ENCODE measurements at places on chromosomes 13 and 19.

- DNase-seq = no peak
Measured at GRCh38 chr13:114115191-114115671, 17.2 kb downstream of the RASA3 start.

GRCh38 chr19:47663435-47663910, 49.7 kb upstream of the EHD2 start:
- no peak for DNase-seq

DNA sequence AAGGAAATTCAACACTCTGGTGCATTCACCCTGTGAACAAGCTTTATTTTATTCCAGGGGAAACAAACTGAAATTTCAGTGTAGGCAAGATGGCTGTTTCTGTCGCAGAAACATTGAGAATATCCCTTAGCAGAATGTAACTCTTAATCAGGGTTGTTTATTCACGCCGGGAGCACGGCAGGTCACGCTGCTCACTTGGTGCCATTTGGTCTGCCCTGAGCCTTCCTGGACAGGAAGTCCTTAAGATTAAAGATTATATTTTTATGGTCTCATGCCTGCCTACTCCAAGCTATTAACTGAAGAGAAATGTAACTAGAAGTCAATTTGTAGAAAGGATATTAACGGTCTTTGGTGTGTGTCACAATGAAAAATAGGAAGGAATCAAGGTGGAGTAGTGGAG, 185.3 kb upstream of the ARGLU1 start:
- DNase-seq = no peak

DNA sequence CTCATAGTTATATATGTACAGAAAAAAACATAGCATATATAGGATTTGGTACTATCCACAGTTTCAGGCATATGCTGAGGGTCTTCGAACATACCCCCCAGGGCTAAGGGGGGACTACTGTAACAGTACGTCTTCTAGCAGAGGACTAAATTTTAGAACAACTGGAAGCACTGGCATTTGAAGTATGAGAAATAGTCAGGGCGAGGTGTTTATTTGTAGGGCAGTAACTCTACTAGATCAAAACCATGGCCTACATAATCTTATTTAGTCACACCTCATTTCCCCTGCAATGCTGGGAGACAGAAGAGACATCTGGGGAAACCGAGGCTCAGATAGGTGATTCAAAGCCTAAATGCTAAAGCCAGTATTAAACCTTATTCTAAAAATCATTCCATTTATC, 245.6 kb downstream of the DCT start:
- no peak for DNase-seq

DNA sequence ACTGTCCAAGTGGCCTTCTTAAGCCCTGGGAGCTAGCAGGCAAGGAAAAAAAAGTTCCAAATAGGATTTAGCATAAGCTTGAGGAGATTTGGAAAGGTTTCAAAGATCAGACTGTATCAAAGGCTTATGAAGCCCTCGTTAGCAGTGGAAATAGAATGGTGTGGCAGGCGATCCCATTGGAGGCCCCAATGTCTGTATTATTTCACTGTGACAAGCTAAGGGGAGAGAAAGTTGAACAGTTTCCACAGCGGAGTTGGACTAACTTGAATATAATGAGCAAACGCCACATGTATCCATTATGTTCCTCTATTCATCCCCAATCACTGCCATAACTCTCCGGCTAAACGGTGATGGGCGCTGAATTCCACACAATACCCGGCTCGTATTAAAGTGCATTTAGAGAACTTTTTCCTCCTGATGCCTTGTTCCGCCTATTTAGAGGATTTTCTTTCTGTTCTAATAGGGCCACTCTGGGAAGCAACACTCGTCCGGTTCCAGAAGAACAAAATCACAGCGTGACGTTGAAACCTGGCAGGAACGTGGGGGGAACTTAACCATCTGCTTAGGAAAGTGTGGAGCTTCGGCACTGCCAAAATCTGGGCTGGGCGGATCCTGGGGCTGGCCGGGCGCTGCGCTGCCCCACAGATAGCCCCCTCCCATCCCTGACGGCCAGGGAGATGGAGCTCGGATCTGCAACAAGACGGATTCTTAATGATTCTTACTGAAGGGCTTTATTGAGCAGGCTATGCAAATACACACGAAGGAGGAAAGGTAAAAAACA, 1.0 kb upstream of the PCDH8 start:
- peak; percentile 63 for DNase-seq

DNA sequence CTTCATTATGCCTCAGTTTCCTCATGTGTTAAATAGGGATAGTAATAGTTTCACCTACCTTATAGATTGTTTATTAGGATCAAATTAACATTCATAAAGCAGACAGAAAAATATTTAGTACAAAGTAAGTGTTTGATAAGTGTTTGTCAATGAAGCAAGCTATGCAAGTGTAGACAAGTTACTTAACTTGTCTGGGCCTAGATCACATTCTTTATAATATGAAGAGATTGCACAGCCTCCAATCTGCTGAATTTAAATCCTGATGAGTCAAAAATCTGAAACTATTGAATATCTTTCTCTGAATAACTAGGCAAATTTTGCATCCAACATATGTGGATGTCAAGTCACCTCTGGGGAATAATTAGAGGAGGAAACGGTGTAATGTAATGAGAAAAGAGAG, 170.5 kb downstream of the MZT1 start:
- DNase-seq = no peak

All from cerebellar cortex (tissue), 1 donor.